ENCODE measurements at places on chromosomes 11 and 22.
A peak's percentile ranks its signal among the peaks of the same experiment; 100 is the strongest.

GRCh38 chr11:10654811-10655150, 38.8 kb downstream of the IRAG1 start:
- DNase-seq: no peak

DNA sequence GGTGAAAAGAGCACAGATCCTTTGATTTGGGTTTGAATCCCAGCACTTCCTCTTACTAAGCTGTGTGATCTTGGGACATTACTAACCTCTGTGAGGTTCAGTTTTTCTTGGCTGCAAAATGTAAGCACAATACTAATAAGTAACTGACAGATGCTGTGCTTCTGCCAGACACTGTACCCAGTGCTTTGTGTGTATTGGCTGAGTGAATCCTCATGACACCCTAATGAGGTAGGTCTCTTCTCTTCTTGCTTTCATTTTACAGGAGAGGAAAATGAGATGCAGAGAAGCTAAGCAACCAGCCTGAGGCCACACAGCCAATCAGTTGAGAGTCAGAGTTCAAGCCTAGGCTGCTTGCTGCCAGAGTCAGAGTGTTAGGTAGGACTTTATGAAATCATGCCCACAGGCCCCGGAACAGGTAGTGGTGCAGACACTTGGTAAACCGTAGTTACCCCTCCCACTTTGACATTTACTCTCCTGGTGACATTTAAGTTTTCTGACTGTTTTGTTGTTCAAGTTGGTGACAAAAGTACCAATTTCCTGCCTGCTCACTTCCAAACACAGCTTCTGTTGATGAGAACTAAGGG, 21.2 kb downstream of the PTPRJ start:
- peak; percentile 71 for DNase-seq

GRCh38 chr11:122668562-122669090, 13.1 kb downstream of the UBASH3B start:
- no peak for DNase-seq

- no peak for DNase-seq
Observed at GRCh38 chr11:81377418-81377817, 1356.2 kb downstream of the FAM181B start.

DNA sequence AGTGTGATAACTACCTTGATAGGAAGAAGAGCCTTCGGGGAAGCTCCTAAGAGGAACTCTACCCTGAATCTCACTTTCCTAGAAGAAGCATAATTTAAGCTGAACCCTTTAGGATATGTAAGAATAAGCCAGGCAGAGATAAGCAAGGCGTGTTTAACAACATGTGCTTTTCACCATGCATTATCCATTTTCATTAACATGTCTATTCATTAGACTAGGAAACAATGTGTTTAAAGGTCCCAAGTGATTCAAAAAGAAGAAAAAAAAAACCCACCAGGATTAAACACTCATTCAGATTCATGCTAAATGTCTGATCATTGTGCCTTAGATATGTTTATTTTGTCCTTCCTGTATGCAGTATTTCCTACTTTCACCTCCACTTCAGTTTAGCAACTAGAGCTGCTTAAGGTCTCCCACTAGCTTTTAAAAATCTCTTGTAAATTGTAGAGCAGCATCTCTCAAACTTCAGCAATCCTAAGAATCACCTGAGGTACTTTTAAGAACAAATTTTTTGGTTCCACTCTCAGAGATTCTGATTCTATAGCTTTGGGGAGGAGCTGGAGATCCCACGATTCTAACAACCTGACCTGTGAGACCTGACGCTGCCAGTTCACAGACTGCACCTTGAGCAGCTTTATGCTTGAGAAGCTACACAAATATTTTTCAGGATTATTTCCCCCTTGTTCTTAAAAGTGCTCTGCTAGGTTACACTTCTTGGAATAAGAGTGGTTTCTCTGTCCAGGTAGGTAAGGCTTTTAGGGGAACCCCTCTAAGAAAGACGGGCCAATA, 955.4 kb upstream of the CCDC90B start:
- DNase-seq: no peak

DNA sequence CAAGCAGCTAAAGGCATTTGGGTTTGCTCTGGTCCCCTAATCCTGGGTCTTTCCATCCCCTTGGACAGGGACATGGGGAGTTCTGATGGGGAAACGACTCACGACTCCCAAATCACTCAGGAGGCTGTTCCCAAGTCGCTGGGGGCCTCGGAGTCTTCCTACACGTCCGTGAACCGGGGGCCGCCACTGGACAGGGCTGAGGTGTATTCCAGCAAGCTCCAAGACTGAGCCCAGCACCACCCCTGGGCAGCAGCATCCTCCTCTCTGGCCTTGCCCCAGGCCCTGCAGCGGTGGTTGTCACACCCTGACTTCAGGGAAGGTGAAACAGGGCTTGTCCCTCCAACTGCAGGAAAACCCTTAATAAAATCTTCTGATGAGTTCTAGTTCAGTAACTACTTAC, 10.7 kb downstream of the UPK3A start:
- no peak for DNase-seq

DNA sequence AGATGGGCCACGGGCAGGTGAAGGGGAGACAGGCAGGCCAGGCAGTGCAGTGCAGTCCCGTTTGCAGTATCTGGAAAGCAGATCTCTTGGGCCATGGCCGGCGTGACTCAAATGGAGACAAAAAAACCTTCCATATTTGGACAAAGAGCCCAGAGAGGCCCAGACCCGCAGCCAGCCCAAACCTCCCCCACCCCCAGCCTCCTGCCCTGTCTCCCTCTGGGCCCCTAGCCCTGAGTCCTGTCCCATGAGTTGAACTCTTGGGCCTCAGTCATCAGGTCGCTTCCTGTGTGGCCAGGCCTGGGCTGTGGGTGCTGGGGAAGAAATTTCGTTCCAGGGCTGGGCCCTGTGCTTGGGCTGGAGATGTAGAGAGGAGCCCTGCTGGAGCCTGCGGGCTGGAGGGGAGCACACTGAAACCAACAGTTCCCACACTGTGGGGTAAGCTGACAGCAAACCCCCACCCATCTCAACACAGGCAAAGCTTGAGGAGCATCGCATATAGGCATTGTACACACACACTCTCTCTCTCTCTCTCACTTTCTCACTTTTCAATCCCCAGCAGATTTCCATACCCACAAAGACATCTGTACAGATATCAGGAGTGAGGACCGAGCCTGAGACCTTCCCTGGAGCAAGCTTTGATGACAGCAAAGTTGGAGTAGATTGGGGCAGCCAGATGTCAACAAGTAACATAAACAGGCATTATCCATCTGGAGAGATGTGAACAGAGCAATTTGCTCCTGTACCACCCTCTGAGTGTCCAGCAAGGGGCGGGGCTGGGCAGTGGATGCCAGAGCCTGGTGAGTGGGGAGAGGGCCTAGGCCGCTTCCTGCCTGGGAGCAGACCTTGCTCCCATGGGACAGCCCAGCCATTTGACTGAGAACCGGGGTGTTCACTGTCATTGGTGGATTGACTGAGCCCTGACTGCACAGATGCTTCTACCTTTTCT, 17.2 kb downstream of the ARHGEF17 start:
- DNase-seq: no peak

- no peak for DNase-seq
Observed at GRCh38 chr22:41127451-41127850, 35.1 kb downstream of the EP300 start.

- DNase-seq: no peak
Observed at GRCh38 chr11:72735495-72736027, 16.6 kb downstream of the ARAP1 start.

- DNase-seq: no peak
Observed at GRCh38 chr11:86172894-86173293, 71.7 kb upstream of the EED start.

- DNase-seq: no peak
Observed at GRCh38 chr11:3206156-3206921, 12.3 kb downstream of the MRGPRG start.

DNA sequence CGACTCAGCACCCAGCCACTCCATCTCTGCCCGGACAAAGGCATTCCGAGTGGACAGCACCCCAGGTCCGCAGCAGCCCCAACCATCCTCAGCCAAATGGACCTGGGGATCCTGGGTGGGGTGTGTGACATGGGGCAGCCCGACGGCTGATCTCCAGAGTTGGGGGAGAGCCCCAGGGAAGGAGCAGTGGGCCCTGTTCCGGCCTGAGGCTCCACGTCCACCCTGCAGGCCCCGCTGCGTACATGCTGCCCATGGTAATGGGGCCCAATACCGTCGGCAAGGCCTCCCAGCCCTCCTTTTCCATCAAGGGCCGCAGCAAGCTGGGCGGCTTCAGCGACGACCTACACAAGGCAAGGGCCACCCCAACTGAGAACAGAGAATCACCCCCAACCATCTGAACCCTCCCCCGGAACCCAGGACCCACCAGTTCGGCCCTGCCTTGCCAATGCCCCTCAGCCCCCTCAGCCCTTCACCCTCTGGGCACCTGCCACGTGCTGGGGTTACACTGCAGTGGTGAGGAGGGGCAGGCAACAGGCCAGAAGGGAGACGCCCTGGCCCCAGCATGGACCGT, 5.4 kb downstream of the SCGB1C1 start:
- no peak for DNase-seq

DNA sequence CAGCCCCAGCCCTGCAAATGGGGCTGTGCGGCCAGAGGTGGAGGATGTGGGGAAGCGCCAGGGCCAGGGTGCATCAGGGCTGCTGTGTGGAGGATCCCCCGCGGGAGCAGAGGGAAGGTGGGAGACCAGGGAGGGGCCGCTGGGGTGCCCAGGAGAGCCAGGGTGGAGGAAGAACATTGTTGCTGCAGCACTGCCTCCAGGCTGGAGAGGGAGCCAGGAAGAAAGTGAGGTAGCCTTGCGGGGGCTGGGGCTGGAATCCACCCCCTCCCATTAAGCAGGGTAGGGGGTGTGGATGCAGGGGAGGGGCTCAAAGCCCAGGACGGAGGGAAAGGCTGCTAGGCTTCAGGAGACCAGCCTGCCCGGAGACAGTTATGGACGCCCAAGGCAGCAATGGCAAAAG, 15.0 kb downstream of the CABP7 start:
- no peak for DNase-seq

GRCh38 chr11:122686111-122686510, 30.6 kb downstream of the UBASH3B start:
- no peak for DNase-seq

- DNase-seq: no peak
Observed at GRCh38 chr11:78063440-78064181, at the start of gene THRSP. THRSP (plus strand) TSS chr11:78063861; CDS start chr11:78063882, 21 bp downstream.

DNA sequence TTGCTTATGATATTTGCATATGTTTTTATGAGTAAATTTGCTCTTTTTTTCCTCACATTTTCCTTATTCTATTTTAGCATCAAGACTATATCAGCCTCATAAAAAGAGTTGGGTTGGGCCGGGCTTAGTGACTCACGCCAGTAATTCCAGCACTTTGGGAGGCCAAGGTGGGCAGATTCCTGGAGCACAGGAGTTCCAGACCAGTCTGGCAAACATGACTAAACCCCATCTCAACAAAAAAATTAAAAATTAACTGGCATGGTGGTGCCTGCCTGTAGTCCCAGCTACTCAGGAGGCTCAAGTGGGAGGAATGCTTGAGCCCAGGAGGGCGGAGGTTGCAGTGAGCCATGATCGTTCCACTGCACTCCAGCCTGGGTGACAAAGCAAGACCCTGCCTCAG, 148.8 kb upstream of the ANO5 start:
- DNase-seq: no peak

- no peak for DNase-seq
Observed at GRCh38 chr11:66639066-66639813, 737 bp downstream of the RBM4 start.

- DNase-seq: no peak
Observed at GRCh38 chr11:12219757-12220156, 109.4 kb downstream of the MICAL2 start.

DNA sequence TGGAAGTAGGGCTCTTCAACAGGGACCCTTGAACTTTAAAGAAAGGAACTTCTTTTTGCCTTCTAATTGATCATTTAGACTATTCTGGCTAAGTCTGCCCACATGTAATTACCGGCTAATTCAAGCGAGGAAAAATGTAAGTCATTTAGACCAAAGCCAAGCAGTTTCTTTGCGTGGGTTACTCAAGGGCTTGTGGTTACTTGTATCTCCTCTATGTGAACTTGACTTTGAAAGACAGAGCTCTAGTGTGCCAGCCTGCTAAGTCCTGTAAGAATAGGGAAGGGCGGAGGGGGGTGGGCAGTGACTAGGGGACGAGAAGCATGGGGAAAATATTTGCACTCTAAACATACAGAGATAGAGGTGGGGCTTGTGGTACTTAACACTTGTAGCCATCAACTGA, 145.2 kb upstream of the TEAD1 start:
- DNase-seq: no peak

DNA sequence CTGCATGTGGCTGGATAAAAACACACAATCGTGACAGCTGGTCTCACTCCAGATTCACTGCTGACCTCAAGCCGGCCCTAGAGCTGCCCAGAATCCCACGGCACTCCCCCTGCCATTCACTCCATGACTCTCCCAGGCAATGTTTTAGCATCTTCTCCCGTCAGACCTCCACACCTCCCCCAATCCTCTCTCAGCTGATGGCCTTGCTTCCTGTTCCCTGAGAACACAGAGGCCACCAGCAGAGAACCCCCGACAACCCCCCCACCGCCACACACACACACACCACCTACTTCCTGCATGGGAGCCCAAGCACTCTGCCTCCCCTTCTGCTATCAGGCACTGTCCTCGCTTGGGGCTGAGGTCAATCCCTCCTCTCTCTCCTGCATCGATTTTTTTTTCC, 9.3 kb downstream of the TNKS1BP1 start:
- no peak for DNase-seq

- no peak for DNase-seq
Observed at GRCh38 chr11:11155962-11156815, 196.9 kb downstream of the CSNK2A3 start.

DNA sequence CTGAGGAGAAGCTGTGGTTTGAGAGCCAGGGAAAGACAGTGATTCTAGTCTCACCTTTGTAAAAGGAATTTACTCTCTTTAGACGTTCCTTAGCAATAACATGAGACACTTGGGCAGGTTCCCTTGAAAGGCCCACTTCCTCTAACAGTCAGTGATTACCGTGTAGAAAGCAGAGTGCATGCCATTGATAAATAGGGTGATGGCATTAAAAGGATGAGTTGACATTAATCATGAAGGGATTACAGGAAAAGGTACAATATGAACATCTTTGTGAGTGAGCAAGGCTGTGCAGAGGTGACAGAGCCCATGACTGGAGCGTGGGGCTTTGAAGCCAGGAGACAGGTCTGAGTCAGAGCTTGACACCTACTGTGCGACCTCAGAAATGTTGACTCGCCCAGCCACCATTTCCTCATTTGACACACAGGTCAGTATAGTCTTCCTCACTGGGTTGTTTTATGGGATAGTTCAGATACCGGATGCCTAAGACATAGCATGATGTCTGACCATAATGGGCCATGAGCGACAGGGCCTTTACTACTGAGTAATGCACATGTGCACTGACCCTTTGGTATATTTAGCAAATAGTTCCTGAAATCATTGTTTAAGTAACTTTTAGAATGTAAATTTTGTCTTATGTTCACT, 341.7 kb upstream of the MTNR1B start:
- DNase-seq: no peak
